ENCODE measurements at places on chromosomes 6 and 20.

GRCh38 chr6:163695414-163695864 lies 280.9 kb downstream of the QKI start:
- DNase-seq = no peak

DNA sequence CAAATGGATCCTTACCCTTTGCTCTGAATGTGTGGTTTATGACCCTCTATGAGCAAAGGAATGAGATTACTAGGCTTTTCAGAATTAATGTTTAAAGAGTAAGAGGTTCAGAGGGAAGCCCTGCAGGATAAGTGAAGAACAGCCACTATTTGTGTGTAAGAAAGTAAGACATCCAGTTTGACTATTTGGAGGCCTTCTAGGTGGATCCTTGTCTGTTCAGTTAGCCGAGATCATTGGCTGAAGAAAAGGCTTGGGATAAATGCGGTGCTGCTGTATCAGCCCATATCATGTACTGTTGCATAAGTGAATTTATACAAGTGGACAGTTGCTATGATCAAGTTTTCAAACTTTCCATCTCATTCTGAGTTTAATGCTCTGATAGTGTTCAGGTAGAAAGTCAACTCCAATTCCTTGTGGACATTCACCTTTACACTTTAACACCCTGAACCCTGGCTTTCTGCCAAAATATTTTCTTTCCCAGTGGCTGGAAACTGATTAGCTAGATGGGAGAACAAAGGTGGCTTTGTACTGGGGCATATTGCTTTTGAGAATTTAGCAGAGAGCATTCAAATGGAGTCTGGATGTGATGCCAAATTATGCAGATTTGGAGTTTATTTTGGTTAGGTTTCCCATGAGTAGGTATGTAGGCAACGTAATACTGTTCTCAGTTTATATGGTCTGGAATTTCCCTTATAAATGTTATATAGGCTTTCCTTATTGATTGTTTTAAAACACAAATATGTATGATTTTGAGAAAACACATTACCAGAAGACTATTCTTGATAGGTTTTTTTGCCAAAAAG lies 15.0 kb downstream of the PARD6B start:
- DNase-seq = no peak

DNA sequence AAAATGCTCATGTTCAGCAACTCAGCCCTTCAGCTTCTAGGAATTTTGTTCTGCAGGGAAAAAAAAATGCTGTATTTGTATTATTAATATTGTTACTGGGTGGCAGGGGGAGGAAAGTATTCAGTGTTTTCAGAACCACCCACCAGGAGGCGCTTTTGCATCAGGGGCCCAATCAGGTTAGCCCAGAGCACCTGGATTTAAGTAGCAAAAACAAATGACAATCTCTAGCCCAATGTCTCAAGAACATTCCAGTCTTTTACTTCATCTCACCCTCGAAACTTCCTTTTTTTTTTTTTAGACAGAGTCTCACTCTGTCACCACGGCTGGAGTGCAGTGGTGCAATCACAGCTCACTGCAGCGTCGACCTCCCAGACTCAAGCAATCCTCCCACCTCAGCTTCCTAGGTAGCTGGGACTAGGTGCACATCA lies 635 bp upstream of the C20orf203 start:
- DNase-seq = peak; percentile 49

GRCh38 chr6:83514466-83514865 lies 2.1 kb downstream of the PRSS35 start:
- no peak for DNase-seq
